GOT3 (cell line): ENCODE measurements at places on chromosomes 6 and 20.

DNA sequence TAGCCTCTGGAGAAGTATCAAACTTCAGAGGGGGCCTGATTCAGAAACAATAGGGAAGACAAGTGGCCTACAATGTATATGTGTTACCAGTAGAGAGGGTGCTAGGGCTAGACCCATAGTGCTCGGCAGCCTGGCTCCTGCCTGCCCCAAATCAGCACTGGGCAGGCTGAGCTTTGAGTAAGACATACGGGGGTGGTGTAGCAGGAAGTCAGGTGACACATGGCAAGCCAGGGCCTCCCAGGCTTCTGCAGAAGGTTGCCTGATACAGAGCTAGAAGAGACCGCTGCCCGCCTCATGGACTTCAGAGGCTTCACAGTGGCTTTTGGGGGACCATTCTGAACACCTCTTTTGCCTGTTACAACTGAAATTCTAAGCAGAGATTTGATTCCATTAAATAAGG is 43.4 kb downstream of the RALY start:
- DNase-seq, result no peak

GRCh38 chr6:90028066-90028778 is 134.0 kb downstream of the GJA10 start:
- DNase-seq, result no peak

DNA sequence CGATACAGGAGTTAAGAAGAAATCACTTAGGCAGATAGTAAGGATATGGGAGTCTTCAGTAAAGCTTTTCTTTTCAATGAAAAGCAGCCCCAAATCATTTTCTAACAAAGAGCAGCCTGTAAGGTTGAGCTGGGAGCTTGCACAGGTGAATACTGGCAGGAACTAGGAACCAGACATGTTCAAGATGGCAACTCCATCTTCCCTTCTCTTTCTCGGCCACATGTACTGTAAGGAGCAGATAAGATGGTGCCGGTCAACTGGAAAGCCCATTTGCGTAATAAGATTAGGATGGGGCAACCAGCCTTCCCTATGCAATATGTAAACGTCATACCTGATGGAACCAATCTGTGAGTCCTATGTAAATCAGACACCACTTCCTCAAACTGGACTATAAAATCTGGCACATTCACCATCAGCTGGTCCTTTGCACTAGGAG is 46.2 kb upstream of the RNGTT start:
- DNase-seq, result no peak

GRCh38 chr6:150395388-150396009 is 26.7 kb downstream of the IYD start:
- no peak for DNase-seq

- DNase-seq, result no peak
These were observed 104.9 kb downstream of the TULP4 start for GRCh38 chr6:158416883-158417759.

GRCh38 chr20:9583151-9583550 is 68.8 kb downstream of the LAMP5 start:
- DNase-seq, result no peak

DNA sequence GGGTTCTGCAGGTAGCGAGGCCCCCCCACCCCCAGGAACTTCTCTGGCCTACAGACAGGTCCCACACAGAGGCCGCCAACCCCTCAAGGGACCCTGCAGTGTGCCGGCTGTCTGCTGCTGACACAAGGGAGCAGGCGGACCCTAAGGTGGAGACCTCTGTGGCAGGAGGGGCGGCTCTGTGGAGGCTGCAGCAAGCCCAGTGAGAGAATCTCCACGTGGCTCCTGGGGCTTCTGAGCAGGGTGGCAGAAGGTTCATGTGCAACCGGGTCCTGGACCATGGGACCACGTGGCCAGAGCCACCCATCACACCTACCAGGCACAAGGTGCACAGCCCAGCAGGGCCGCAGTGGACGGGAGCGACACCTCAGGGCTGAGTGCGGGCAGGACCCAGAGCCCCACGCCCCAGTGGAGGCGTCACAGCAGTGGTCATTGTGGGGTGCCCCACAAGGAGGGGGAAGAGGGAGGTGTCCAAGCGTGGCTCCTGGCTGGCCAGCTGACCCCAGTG is 4.3 kb downstream of the ARFRP1 start:
- DNase-seq, result no peak

- DNase-seq, result no peak
These were observed 132.3 kb upstream of the BMP2 start for GRCh38 chr20:6635034-6635736.

- no peak for DNase-seq
These were observed 54.1 kb upstream of the NT5E start for GRCh38 chr6:85395746-85396145.

DNA sequence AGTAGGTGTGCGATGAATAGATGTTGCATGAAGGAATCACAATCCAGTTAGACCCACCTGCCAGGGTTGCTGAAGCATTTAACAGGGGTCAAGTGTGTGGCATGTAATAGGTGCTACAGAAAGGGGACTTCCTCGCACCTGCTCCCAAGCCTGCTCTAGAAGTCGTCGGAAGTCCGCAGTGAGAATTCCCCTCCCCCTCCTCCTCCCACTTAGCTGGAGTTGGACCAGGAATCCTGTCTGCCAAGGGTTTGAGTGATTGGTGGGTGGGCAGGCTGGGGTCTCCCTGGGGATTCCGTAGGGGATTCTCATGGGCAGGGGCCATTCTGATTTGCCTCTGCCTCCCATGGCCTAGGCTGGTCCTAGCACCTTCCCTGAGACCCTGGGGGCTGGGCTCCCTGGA is 10.3 kb downstream of the SCRT2 start:
- no peak for DNase-seq

- DNase-seq, result no peak
These were observed 88.8 kb downstream of the GMPR start for GRCh38 chr6:16326971-16327776.

DNA sequence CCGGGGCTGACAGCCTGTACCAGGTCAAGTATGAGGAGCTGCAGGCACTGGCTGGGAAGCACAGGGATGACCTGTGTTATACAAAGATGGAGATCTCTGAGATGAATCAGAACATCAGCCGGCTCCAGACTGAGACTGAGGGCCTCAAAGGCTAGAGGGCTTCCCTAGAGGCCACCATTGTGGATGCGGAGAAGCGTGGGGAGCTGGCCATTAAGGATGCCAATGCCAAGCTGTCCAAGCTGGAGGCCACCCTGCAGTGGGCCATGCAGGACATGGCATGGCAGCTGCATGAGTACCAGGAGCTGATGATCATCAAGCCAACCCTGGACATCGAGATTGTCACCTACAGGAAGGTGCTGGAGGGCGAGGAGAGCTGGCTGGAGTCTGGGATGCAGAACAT is 46.8 kb downstream of the KIAA0319 start:
- no peak for DNase-seq

- DNase-seq, result no peak
These were observed 642.0 kb downstream of the PRKN start for GRCh38 chr6:162085561-162085960.
